ENCODE measurements at places on chromosomes 5 and 9.

- no peak for DNase-seq
Observed at GRCh38 chr5:169097374-169098326, 203.3 kb downstream of the SLIT3 start.

DNA sequence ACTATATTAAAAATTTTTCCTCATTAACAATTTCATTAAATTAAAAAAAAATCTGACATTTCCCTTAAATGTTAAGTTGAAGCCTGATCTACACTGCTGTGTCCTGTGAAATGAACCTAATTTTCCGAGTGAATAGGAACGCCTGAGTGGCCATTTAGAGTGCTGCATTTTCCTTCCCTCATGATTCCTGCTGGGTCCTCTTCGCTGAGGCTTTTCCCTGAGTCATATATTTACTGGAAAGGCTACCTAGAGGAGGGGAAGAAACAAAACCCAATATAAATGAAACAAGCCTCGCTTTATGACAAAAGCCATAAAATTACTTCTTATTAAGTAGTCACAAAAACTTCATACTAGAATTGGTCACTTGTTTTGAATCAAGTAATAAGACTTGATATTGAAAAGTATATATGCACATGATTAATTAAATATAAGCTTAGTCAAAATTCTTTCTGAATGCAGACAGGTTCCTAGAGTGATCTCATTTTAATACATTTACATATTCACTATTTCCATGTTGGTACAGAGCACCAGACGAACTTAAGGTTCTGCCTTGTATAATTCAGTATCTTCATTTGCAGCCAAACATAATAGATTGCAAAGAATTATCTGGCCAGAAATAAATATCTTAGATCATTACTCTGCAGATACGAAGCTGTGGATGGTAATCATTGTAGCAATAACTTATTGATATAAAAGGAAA lies 6.3 kb upstream of the ISCA1 start:
- DNase-seq, result no peak

DNA sequence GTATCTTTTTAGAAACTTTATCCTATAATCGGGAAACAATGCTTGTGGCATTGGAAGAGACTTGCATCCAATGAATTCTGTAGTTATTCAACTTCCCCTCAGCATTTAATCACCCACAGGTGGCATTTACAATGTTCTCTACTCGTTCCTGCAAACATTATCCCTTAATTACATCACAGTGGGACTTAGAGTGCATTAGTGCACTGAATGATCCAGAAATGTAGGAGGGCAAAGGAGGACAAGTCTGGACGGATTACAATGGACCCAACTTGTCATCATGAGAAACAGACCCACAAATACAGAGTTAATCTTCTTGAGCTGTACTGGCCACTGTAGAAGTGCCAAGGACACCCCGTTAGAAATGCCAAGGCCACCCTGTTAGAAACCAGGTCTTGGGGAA lies 129.1 kb downstream of the DOCK8 start:
- DNase-seq, result no peak

DNA sequence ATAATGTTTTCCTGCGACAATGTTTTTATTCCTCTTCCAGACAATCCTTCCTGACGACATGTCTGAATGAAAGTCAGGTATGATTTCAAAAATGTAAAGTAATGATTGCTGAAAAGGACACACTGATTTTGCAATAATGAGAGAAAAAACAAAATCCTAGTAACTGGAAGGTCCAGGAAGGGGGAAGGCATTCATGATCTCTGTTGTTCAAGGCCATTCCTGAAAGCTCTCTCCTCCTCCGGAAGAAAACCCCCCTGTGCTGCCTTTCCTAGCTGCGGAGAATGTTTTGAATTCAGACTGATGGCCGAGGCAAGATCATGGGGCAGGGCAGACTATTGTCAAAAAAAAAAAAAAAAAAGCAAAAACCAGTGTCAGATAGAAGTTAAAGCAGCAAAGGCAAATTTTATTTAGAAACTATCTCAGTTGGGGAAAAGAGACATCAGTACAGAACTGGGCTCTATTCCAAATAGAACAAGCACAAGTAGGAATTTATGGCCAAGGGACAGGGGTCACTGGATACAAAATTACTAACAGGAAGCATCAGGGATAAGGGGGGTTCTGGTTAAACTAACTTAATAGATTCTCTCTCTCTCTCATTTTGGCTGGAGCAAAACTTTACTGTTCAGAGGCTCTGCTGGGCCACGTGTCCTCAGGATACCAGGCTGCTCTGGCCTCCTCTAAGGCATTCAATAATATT lies 36.5 kb upstream of the CTSV start:
- no peak for DNase-seq

DNA sequence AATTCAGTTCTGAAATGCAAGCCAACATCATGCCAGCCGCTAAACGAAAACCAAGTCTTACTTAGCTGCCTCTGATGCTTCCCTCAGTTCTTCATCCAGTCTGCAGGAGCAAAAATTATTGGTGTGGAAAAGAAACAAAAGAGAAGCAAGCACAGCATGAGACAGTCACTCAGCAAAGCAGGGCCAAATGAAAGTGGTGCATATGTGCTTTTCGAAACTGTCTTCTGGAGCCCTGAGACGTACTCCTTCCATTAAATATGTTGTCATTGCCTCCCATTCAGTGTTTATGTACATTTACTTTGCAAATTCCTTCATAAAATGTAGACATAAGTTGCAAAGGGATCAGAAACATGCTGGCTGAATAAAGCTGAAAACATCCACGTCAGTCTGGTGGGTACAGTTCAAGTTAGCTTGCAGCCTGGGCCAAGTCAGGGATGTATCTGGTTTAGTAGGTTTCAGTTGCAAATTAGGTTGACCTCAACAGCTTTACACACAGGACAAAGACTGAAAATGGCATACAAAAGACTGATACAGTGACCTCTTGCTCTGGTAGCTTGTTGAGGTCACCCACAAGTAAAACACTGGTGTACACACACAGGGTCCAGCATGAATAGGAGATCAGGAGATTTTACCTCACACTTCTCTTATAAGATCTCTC lies 139.7 kb upstream of the PCA3 start:
- no peak for DNase-seq

DNA sequence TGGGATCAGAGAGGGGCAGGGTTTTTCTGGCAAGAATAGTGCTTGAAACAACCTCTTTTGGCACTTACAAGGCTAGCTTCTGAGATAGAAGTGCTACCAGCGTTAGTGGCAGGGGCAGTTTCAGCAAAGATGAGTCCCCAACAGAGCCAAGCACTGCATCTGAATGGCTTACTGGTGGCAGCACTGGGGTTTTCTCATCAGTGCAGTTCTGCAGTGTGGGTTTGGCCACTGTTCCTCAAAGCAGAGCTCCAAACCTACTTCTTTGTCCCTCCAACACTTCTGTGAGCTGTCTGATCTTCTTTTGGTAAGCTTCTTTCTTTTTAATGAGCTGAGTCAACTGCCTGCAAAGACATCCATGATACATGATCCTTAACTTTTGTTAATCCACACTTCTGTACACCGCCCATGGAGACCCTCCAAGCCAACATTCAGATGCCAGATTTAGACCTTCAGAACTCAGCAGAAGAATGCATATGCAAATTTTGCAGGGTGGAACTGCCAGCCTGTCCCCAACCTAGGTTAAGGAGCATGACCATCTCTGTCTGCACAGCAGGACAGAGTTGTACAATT lies 29.9 kb upstream of the FSTL4 start:
- no peak for DNase-seq
